ENCODE measurements at places on chromosomes 12 and 14. TPM values are rescaled to one million over a fixed set of nuclear protein-coding genes. Genes with fewer than 3 reads are reported as not detected.

The NGB gene
- polyA plus RNA-seq = not detected

The CFAP73 gene
- polyA plus RNA-seq = 2.2 TPM

The PAPLN gene
- polyA plus RNA-seq = 35.3 TPM

The CLEC2A gene
- polyA plus RNA-seq = not detected

The GRIP1 gene
- 29.2 TPM for polyA plus RNA-seq

The ACOT6 gene
- polyA plus RNA-seq = 0.19 TPM

The FAIM2 gene
- 4.9 TPM for polyA plus RNA-seq

The HOXC12 gene
- not detected for polyA plus RNA-seq

The MANSC4 gene
- polyA plus RNA-seq = 0.89 TPM

The FOXN4 gene
- polyA plus RNA-seq = 2.3 TPM

All from renal pelvis (tissue), 12 donors.